Upper lobe of right lung (tissue), 1 donor: ENCODE measurements at places on chromosomes 3 and 15. TPM values are rescaled to one million over a fixed set of nuclear protein-coding genes. Genes with fewer than 3 reads are reported as not detected.

The GOLGA8T gene
- 0.20 TPM for total RNA-seq

- no peaks in the 10 kb centered on the region for H3K4me1 ChIP-seq
- no peaks in the 10 kb centered on the region for H3K27me3 ChIP-seq
- H3K27ac ChIP-seq: no peak overlapping the region
These were observed 67.3 kb downstream of the MCF2L2 start for GRCh38 chr3:183360971-183361624.

- H3K4me1 ChIP-seq: peaks cover 13% of the 10 kb centered on the region
- DNase-seq: no peak
- H3K36me3 ChIP-seq: no peaks in the 10 kb centered on the region
- no peak overlapping the region for H3K27ac ChIP-seq
These were observed 20.5 kb downstream of the FAM240A start for GRCh38 chr3:46632792-46633191.

DNA sequence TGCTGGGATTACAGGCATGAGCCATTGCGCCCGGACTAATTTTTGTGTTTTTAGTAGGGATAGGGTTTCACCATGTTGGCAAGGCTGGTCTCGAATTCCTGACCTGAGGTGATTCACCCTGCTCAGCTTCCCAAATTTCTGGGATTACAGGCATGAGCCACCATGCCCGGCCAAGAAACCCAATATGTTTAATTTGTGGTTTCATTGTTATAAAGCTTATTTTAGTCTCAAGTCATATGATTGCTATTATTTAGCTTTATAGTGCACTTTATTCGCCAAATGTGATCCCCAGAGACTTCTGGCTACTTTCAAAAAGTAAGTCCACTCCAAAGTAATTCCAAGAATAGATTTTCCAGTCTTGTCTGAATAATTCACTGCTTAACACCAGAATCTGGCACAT, 19.3 kb upstream of the SLC4A7 start:
- H3K36me3 ChIP-seq: no peaks in the 10 kb centered on the region
- no peak overlapping the region for H3K4me3 ChIP-seq
- no peak overlapping the region for H3K27ac ChIP-seq
- no peaks in the 10 kb centered on the region for H3K27me3 ChIP-seq
- H3K4me1 ChIP-seq: peaks cover 9% of the 10 kb centered on the region
- no peak for DNase-seq

- no peaks in the 10 kb centered on the region for H3K27me3 ChIP-seq
- H3K4me3 ChIP-seq: no peak overlapping the region
- H3K36me3 ChIP-seq: no peaks in the 10 kb centered on the region
These were observed 236.7 kb downstream of the MYRIP start for GRCh38 chr3:40046149-40046548.

GRCh38 chr3:111650378-111651275, 55.5 kb upstream of the ZBED2 start:
- no peak overlapping the region for H3K4me3 ChIP-seq
- H3K27me3 ChIP-seq: no peaks in the 10 kb centered on the region
- no peaks in the 10 kb centered on the region for H3K36me3 ChIP-seq
- H3K4me1 ChIP-seq: no peaks in the 10 kb centered on the region
- DNase-seq: no peak

- H3K27ac ChIP-seq: no peak overlapping the region
- no peaks in the 10 kb centered on the region for H3K4me1 ChIP-seq
- DNase-seq: no peak
- H3K36me3 ChIP-seq: no peaks in the 10 kb centered on the region
These were observed 368.3 kb upstream of the AZI2 start for GRCh38 chr3:28716939-28717338.

The ZNF80 gene
- total RNA-seq: not detected

GRCh38 chr3:13556207-13556606, 7.3 kb downstream of the FBLN2 start:
- DNase-seq: no peak
- no peaks in the 10 kb centered on the region for H3K27me3 ChIP-seq
- no peak overlapping the region for H3K4me3 ChIP-seq
- peaks cover 4% of the 10 kb centered on the region for H3K4me1 ChIP-seq
- H3K36me3 ChIP-seq: no peaks in the 10 kb centered on the region
- H3K27ac ChIP-seq: no peak overlapping the region

DNA sequence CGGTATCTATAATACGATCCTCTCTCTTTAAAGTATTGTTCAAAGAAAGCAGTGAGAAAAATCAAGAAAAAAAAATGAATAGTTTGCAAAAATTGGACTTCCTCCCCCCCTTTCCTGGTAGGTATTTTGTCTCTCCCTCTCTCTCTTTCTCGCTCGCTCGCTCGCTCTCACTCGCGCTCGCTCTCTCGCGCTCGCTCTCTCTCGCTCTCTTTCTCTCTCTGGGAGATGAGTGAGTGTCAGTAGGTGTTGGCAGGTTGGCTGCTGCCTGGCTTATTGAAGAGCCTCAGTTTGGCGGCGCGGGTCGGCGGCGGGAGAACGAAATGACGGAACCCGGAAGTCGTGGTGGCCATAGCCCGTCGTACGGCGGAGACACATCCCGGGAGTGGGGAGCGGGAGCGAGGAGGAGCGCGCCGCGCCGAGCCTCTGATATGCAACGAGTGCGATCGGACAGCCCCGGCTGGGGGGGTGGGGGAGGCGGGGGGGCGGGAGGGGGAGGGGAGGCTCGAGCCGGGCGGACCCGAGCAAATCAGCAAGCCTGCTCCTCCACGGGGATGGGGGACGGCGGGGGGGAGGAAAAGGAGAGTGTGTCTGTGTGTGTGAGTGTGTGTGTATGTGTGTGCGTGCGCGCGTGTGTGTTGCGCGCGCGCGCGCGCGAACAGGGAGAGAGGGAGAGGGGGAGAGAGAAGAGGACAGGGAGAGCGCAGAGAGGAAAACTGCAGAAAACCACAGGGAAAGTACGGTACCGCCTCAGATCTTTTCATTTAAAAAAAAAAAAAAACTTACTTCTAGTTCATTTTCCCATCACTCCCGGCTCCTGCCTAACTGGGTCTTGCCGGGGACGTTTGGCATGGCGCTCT, at the start of gene MEIS2:
MEIS2 (minus strand) TSS at position 441 of the 857 bp plus-strand sequence. CDS start 1,083 bp downstream, outside the sequence.
- H3K4me1 ChIP-seq: peaks cover 4% of the 10 kb centered on the region
- H3K27ac ChIP-seq: peak within 1 kb of the TSS; percentile 87
- no peaks in the 10 kb centered on the region for H3K36me3 ChIP-seq
- peaks cover 7% of the 10 kb centered on the region for H3K27me3 ChIP-seq

The SLC25A38 gene
- total RNA-seq: 27.9 TPM

- no peak overlapping the region for H3K27ac ChIP-seq
- no peak for DNase-seq
- no peaks in the 10 kb centered on the region for H3K4me1 ChIP-seq
- no peaks in the 10 kb centered on the region for H3K27me3 ChIP-seq
- no peak overlapping the region for H3K4me3 ChIP-seq
- no peaks in the 10 kb centered on the region for H3K36me3 ChIP-seq
These were observed 922.2 kb downstream of the TUSC7 start for GRCh38 chr3:117631781-117632180.

DNA sequence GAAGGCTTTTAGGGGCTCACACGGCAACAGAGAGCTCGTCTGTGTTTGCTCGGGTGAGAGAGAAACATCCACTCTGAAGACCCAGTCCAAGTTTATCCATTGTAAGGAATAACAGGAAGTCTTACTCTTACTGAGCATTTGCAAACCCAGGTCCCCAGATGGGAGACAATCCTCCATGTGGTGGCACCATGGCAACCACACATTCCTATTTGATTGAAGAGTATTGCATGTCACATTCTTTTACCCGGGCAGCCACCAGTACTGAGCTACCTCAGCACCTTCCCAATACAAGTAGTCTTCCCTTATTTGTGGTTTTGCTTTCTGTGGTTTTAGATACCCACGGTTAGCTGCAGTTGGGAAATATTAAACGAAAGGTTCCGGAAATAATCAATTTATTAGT, 302.9 kb upstream of the RASGRP1 start:
- H3K27me3 ChIP-seq: no peaks in the 10 kb centered on the region
- H3K4me1 ChIP-seq: peaks cover 5% of the 10 kb centered on the region
- H3K4me3 ChIP-seq: no peak overlapping the region

The ZNF502 gene
- 4.1 TPM for total RNA-seq

GRCh38 chr15:27642981-27643380, 456.1 kb downstream of the OCA2 start:
- H3K4me1 ChIP-seq: no peaks in the 10 kb centered on the region
- H3K27ac ChIP-seq: no peak overlapping the region
- no peaks in the 10 kb centered on the region for H3K27me3 ChIP-seq

DNA sequence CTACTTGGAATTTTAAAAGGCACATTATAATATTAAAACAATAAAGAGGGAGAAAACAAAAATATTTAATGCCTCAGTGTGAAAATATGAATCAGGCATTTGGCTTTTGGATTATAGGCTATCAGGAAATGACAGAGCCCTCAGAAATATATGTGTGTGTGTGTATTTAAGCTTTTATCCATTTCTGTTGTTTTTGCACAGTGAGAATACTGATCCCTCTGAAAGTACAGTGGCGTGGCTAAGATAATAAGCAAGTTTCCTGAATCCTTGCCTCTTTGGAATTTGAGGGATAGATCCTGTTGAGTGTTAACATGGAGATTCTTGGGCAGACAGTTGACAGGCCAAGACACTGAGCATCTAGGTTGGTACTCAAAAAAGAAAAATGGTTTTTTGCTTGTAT, 234.8 kb upstream of the ZBTB20 start:
- no peaks in the 10 kb centered on the region for H3K27me3 ChIP-seq
- no peak for DNase-seq
- no peak overlapping the region for H3K4me3 ChIP-seq
- no peaks in the 10 kb centered on the region for H3K4me1 ChIP-seq
- H3K27ac ChIP-seq: no peak overlapping the region
- H3K36me3 ChIP-seq: no peaks in the 10 kb centered on the region

The CCNL1 gene
- total RNA-seq: 140 TPM

GRCh38 chr3:27532426-27533260, 48.5 kb upstream of the SLC4A7 start:
- peaks cover 23% of the 10 kb centered on the region for H3K4me1 ChIP-seq
- no peak for DNase-seq
- no peak overlapping the region for H3K27ac ChIP-seq
- H3K27me3 ChIP-seq: no peaks in the 10 kb centered on the region

The XCR1 gene
- total RNA-seq: 0.26 TPM

- peaks cover 11% of the 10 kb centered on the region for H3K4me1 ChIP-seq
- no peaks in the 10 kb centered on the region for H3K27me3 ChIP-seq
- no peak overlapping the region for H3K27ac ChIP-seq
- H3K36me3 ChIP-seq: no peaks in the 10 kb centered on the region
- DNase-seq: no peak
These were observed 4.4 kb upstream of the DLG1 start for GRCh38 chr3:197302696-197303341.

DNA sequence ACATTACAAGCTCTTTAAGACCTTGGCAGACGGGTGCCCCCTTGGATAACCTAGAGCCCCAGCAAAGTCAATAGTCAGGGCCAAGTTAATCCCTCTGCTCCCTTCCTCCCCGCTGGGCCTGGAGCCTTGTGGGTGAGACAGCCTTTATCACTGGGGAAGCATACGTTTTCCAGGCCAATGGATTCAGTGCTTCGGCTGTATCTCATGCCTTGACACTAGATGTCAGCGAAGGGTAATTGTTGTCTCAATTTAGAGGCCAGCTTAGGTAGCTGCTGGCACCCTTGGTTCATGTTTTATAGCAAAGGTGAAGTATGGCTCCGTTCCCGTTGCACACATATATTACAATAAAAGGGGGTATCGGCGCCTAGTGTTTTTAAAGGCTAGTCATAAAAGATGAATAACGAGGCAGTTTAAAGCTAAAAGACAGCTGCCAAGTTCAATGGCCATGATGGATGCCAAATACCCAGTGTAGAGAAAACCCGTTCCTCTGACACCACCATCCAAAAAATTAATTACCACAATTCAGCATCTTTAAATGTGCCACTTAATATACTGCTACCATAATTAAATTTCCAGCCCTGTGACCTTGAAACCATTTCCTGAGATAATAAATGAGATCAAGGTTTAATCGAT, 52.3 kb upstream of the BNIP2 start:
- DNase-seq: no peak
- no peaks in the 10 kb centered on the region for H3K4me1 ChIP-seq

The PARP15 gene
- total RNA-seq: 9.7 TPM

DNA sequence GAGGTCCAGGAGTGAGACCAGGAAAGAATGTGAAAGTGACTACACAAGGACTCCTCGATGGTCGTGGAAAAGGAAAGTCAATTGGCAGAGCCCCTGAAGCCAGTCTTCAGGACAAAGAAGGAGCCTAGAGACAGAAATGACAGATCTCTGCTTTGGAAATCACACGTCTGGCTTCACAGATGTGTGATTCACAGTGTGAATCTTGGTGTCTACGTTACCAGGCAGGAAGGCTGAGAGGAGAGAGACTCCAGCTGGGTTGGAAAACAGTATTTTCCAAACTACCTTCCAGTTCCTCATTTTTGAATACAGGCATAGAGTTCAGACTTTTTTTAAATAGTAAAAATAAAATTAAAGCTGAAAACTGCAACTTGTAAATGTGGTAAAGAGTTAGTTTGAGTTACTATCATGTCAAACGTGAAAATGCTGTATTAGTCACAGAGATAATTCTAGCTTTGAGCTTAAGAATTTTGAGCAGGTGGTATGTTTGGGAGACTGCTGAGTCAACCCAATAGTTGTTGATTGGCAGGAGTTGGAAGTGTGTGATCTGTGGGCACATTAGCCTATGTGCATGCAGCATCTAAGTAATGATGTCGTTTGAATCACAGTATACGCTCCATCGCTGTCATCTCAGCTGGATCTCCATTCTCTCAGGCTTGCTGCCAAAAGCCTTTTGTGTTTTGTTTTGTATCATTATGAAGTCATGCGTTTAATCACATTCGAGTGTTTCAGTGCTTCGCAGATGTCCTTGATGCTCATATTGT, 6.0 kb downstream of the CCR2 start:
- no peaks in the 10 kb centered on the region for H3K36me3 ChIP-seq
- no peak overlapping the region for H3K27ac ChIP-seq
- H3K4me3 ChIP-seq: no peak overlapping the region
- DNase-seq: no peak
- no peaks in the 10 kb centered on the region for H3K27me3 ChIP-seq

The MKRN3 gene
- total RNA-seq: 2.5 TPM

The WDR93 gene
- total RNA-seq: not detected

GRCh38 chr3:34934660-34935059, 704.7 kb upstream of the ARPP21 start:
- no peaks in the 10 kb centered on the region for H3K36me3 ChIP-seq
- no peak for DNase-seq
- H3K27ac ChIP-seq: no peak overlapping the region
- no peaks in the 10 kb centered on the region for H3K27me3 ChIP-seq
- H3K4me3 ChIP-seq: no peak overlapping the region
- H3K4me1 ChIP-seq: no peaks in the 10 kb centered on the region

DNA sequence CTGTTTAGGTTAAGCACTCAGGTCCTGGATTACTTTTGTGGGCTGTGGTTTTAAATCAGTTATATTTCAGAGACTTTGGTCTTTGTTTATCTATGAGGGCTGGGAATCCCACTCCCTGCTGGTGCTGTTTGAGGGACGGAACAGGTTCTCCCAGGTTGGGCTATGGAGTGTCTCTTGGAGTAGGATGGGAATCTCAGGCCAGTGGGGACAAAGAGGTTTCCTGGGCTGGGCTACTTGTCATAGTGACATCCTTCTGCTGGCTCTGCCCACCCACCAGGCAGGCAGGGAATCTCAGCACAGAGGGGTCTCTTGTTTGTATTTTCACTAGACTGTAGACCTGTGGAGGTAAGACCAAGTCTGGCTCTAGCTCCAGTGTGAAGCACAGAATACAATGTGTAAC, 47.2 kb upstream of the UBE3A start:
- H3K4me1 ChIP-seq: no peaks in the 10 kb centered on the region
- no peaks in the 10 kb centered on the region for H3K36me3 ChIP-seq
- H3K27me3 ChIP-seq: no peaks in the 10 kb centered on the region
